ENCODE measurements at places on chromosomes 13 and 19. TPM values are rescaled to one million over a fixed set of nuclear protein-coding genes. Genes with fewer than 3 reads are reported as not detected.

ARID3A gene
- total RNA-seq: 12.4 TPM

SOX1 gene
- not detected for total RNA-seq

TMC4 gene
- total RNA-seq: 71.6 TPM

FAM32A gene
- 102 TPM for total RNA-seq

CYP4F8 gene
- not detected for total RNA-seq

PTH2 gene
- not detected for total RNA-seq

UGGT2 gene
- 49.0 TPM for total RNA-seq

MAP2K2 gene
- 141 TPM for total RNA-seq

BCL3 gene
- total RNA-seq: 21.6 TPM

HSD17B14 gene
- total RNA-seq: 2.9 TPM

NAPSA gene
- total RNA-seq: under 0.01 TPM

ERICH6B gene
- total RNA-seq: not detected

WDR88 gene
- not detected for total RNA-seq

CBARP gene
- 2.4 TPM for total RNA-seq

NFILZ gene
- total RNA-seq: not detected

ZNF749 gene
- total RNA-seq: 34.0 TPM

RFPL4A gene
- total RNA-seq: not detected

ZNF837 gene
- total RNA-seq: 2.7 TPM

ZSWIM9 gene
- total RNA-seq: 1.7 TPM

MEIS3 gene
- 9.6 TPM for total RNA-seq

LIPE gene
- 5.0 TPM for total RNA-seq

PCDH20 gene
- total RNA-seq: under 0.01 TPM

CCDC106 gene
- 6.5 TPM for total RNA-seq

PTGIR gene
- total RNA-seq: not detected

IL4I1 gene
- total RNA-seq: 0.34 TPM

PALM3 gene
- total RNA-seq: not detected

POU2F2 gene
- total RNA-seq: 0.34 TPM

AMER2 gene
- total RNA-seq: not detected

ADGRE3 gene
- total RNA-seq: not detected

SULT2B1 gene
- total RNA-seq: 7.8 TPM

NFIX gene
- total RNA-seq: 4.1 TPM

SLITRK5 gene
- under 0.01 TPM for total RNA-seq

TNFAIP8L1 gene
- total RNA-seq: 0.68 TPM

RUBCNL gene
- 0.07 TPM for total RNA-seq

SPC24 gene
- 0.34 TPM for total RNA-seq

PDX1 gene
- not detected for total RNA-seq

ZNF575 gene
- under 0.01 TPM for total RNA-seq

RGL3 gene
- total RNA-seq: 0.21 TPM

KANK3 gene
- 1.7 TPM for total RNA-seq

PNPLA6 gene
- 51.6 TPM for total RNA-seq

TEX26 gene
- total RNA-seq: not detected

POSTN gene
- 1.0 TPM for total RNA-seq

CEACAM4 gene
- total RNA-seq: not detected

FLT3LG gene
- total RNA-seq: 1.00 TPM

ADPRHL1 gene
- total RNA-seq: 1.9 TPM

CFD gene
- total RNA-seq: 6.4 TPM

DACH1 gene
- total RNA-seq: not detected

SERP2 gene
- total RNA-seq: 0.36 TPM

PDE4A gene
- 1.9 TPM for total RNA-seq

RNF17 gene
- under 0.01 TPM for total RNA-seq

CD70 gene
- not detected for total RNA-seq

ALDH16A1 gene
- 27.3 TPM for total RNA-seq

EPS8L1 gene
- total RNA-seq: 96.7 TPM

MIDN gene
- total RNA-seq: 32.1 TPM

Data from nasal cavity respiratory epithelium epithelial cell of viscerocranial mucosa (primary cell).